Left ventricle myocardium inferior (tissue), 1 donor: ENCODE measurements at places on chromosomes 7 and 10. TPM values are rescaled to one million over a fixed set of nuclear protein-coding genes. Genes with fewer than 3 reads are reported as not detected.

DNA sequence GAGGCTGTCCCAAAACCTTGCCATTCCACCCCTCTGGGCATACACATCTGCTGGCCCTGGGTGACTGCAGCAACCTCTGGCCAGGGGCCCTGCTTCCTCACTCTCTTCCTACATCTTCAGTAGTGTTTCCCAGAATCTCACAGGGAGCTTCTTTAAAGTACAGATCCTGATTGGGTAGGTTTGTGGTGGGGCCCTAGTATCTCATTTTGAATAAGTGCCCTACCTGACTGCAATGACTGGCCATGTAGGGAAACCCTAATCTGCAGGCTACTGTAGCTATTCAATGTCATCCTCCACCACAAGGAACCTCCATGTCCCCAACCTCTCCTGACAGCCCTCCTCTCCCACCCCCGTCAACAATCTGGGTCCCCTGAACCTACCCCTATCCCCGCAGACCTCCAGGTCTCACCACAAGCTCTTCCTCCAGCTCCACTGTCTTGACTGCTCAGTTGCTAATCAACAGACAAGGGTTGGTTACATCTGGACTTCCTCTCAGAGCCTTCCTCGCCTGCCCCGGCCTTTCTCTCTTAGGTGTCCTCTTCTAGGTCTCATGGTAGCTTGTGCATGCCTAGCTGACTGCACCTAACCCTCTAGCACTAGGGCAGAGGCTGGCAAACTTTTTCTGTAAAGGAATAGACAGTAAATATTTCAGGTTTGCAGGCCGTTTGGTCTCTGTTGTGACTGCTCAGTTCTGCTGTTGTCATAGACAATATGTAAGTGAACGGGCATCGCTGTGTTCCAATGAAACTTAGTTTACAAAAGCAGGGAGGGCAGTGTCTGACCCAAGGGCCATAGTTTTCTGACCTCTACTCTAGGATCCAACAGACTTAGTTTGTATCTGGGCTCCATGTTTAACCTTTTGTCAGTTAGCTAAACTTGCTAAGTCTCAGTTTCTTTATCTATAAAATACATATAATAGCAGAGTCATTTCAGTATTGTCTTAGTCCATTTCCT is 121.1 kb downstream of the AOAH start:
- no peak for DNase-seq

GRCh38 chr10:62048919-62049623 is 147.6 kb downstream of the ARID5B start:
- peak; percentile 82 for DNase-seq

- peak; percentile 16 for DNase-seq
Measured at GRCh38 chr10:58892031-58892531, 284.4 kb upstream of the PHYHIPL start.

DNA sequence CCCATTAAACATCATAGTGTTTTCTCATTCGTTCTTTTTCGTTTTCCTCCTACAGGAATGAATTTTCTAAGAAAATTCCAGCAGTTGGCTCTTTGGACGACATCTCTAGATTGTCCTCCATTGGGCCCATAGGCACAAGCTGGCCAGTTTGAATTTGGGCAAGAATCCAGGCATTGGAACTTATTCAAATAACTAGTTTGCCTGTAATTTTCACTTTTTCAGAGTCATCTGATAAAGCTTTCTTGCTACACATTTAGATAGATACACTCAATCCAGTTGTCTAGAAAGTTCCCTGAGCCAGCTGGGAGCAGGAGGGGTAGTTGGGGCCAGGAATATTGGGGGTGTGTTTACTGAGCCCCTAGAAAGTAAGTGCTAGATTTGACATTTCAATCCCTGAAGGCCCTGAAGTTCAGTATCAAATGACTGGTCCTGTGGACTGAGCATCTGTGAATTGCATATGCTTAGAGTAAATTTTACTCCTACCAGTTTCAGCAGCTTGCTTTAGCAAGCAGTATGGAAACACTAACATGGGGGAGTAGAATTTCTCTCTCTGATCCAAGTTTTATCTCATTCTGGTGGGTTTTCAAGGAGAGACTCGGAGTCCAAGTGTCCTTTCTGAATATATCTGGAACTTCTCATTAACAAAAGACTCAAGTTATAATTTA is 5.2 kb downstream of the EGFR start:
- DNase-seq, result no peak

- no peak for DNase-seq
Measured at GRCh38 chr7:99267841-99268576, 4.6 kb upstream of the MYH16 start.

GRCh38 chr10:35643151-35644049 is 1.3 kb upstream of the FZD8 start:
- DNase-seq, result peak; percentile 81

GRCh38 chr7:142409471-142409870 is 151.6 kb upstream of the PRSS58 start:
- DNase-seq, result no peak

DNA sequence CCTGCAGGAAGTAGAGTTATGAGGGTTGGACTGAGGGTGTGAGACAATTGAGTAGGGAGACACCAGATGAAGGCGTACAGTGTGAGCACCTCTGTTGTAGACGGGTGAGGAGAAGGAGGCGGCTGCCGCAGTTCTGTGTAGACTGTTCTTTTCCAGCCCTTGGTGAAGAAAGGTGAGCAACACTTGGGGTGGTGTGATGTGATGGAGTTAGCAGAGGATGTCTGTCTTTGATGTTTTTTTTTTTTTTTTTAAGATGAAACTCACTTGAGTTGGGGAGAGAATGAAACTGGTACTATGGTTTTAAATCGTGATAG is 42.8 kb upstream of the RNF216 start:
- DNase-seq, result no peak

GRCh38 chr10:27771231-27771630 is 25.6 kb upstream of the MKX start:
- no peak for DNase-seq

DNA sequence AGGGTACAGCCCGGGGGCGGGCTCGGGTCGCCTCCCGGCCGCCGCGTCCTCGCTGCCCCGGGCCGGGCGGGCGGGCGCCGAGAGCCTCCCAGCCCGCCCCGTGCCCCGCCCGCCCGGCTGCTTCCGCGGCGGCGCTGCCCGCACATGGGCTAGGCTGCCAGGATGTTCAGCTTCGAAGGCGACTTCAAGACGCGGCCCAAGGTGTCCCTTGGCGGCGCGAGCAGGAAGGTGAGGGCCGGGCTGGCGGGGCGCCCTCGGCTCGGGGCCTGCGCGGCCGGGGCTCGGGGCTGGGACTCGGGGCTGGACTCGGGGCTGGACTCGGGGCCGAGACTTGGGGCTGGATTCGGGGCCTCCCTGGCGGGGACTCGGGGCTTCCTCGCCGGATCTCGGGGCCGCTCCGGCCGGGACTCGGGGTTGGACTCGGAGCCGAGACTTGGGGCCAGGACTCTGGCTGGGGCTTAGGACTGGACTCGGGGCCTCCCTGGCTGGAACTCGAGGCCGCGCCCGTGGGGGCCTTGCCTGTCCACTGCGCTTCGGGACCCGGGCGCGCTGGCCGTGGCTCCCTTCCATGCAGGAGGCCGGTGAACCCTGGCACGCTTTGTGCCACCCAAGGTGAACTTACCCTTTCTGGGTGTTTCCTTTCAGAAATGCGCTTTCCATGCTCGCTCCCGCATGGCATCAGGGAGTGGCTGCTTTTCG is 534 bp downstream of the UBE3C start:
- peak; percentile 42 for DNase-seq

DNA sequence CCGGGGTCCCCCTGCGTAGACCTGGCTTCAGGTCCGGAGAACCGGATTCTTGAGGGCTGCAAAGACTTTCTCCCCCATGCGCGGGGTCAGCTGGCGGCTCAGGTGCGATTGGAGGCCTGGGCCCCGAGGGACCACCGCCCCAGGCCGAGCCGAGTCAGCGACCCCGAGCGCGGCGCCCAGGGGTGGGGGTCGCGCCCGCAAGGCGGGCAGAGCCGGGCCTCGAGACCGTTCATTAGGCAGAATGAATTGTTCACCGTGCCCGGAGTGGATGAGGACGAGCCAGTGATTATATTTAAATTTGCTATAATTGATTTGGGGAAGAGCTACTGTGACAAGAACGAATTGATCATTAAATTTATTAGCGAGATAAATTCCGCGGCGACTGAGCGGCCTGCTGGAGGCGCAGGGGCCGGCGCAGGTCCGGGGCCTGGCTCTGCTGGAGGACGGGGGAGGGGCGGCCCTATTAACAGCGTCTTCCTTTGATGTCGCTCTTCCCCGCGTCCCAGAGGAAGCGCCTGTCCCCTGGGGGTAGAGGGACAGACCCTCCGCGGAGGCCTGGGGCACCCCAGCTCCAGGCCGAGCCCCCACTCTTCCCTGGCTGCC is 7.5 kb downstream of the MNX1 start:
- DNase-seq, result no peak

DNA sequence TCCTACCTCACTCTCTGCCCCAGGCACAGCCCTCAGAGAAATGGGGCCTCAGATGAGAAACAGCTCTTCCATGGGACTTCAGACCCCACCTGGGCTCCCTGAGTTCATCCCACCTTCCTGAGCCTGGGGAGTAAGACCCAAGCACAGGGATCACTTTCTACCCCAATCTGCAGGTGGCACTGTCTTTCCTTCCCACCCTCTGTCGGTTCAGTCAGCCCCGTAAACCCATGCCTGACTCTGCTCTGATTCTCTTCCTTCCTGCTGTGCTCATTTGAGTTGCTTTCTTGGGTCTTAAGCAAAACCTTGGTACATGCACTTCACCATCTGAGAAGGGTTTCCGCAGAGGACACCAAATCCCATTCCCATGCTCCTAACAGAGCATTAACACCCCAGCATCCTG is 306.4 kb upstream of the CDC14C start:
- DNase-seq, result no peak

- DNase-seq, result no peak
Measured at GRCh38 chr7:22329816-22330524, 27.0 kb downstream of the RAPGEF5 start.

DNA sequence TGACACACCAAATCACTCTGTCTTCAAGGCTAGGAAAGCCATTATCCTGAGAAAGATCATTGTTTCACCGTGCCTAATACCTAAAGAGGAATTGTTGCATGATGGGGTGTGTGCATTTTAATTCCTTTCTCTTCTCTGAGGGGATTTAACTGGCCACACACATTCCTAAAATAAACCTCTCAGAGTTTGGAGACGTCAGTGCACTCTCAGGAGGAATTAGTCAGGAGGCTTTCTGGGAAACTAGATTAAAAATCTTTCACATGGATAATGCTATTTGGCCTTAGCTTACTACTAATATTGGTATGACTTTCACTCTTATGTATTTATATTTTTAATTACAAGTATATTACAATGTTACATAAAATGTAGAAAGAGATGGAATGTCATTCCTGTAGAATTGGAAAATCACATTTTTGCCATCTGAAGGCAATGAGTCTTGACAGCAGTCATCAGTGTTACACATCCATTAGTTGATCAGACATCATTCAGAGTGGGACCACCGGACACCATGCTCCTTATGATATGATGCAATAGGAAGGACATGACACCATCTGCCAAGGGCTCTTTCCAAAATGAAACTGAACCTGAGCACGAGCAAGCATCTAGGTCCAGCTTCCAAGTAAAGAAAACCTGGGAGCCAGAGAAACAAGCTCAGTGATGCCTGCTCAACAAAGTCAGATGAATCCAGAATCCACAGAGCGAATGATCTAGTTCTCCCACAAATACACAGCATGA is 43.1 kb upstream of the TMEM273 start:
- no peak for DNase-seq

- DNase-seq, result no peak
Measured at GRCh38 chr7:7510794-7511193, 24.9 kb downstream of the COL28A1 start.

GRCh38 chr10:33150889-33151288 is 183.6 kb downstream of the NRP1 start:
- DNase-seq, result no peak

GRCh38 chr7:100160067-100160466 is 1.5 kb upstream of the TRAPPC14 start:
- no peak for DNase-seq

GRCh38 chr10:130936851-130937250 is 374.7 kb downstream of the TCERG1L start:
- DNase-seq, result no peak

GRCh38 chr7:140262242-140262903 is 85.6 kb upstream of the KDM7A start:
- no peak for DNase-seq

DNA sequence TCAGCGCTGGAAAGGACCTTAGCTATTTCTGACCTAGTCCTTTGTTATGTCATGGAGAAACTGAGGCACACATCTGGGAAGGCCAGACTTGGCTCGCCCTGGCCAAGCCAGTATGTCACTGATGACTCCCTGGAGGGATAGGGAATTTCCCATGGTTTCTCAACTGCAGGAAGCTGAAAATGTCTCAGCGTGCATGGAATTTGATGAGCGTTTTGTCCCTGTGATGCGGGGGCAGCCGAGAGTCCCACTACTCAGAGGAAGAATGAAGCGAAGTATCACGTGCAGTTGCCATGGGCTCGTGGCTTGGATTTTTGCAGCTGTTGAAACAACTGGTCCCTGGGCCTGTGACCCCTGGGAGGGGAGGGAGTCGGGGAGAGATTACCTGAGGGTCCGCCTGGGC is 44.8 kb downstream of the CLIP2 start:
- no peak for DNase-seq

- DNase-seq, result no peak
Measured at GRCh38 chr7:116569737-116570136, 44.9 kb downstream of the CAV1 start.

GRCh38 chr7:4862156-4862555 is 326 bp upstream of the PAPOLB start:
- no peak for DNase-seq

DNA sequence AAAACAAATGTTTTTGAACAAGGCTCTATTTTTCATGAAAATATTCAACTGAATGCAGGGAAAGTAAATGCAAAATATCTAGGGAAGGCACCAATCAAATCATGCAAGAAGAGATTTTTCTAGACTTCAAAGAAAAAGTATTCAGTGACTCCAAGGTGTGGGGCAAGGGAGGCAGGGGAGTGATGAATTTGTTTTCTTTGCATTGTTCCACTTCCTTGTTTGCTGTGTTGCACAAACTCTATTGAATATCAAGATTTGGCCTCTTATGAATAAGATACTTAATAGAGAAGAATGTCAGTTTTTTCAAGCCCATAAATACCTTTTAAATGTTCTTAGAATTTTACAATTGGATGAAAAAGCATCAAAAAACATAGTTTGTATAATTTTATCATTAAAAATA is 26.4 kb downstream of the STEAP1 start:
- no peak for DNase-seq

The HHEX gene
- total RNA-seq, result 2.1 TPM

The CCT6A gene
- 67.6 TPM for total RNA-seq

The MBL2 gene
- total RNA-seq, result not detected

The POLD2 gene
- 78.0 TPM for total RNA-seq

The DEPP1 gene
- 27.5 TPM for total RNA-seq

The SRRM3 gene
- total RNA-seq, result 6.1 TPM

The WNT8B gene
- total RNA-seq, result not detected

The CRYGN gene
- total RNA-seq, result 0.41 TPM

The HSPA12A gene
- 15.0 TPM for total RNA-seq

The CREB5 gene
- total RNA-seq, result 9.8 TPM
